ENCODE measurements at places on chromosomes 4 and X.

GRCh38 chrX:28625223-28625622 is 38.0 kb downstream of the IL1RAPL1 start:
- DNase-seq, result no peak

DNA sequence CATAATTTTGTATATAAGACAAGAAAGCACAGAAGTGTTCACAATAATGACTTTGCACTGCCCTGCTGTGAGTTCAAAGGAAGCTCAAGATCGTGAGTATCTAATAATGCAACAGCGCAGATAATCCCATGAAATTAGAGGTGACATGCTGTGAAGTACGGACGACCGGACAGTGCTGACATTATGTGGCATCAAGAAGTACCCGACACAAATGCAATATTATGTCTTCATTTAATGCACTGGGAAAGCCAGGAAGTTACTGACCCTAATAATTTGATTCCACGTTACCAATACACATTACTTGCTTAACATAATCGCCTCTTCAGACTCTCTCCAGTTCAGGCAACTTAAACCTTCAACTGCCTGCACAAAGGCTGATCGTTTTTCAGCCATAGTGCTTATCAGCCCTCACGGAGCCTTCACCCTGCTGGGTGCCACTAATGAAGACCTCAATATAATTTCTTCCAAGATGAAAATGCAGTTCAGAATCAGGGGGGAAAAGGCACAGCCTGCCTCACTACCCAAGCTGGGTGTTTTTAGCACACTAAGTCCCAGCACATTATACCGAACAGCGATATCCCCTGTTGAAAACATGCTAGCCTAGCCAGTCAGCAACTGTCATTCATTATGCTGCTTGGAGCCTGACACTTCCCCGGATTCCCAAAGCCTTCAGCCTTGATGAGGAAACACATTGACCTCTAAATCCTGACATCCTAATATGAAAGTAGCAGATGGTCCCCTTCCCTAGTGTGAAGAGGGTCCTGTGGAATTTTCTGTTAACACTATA is 56.1 kb downstream of the SLC7A11 start:
- DNase-seq, result no peak

DNA sequence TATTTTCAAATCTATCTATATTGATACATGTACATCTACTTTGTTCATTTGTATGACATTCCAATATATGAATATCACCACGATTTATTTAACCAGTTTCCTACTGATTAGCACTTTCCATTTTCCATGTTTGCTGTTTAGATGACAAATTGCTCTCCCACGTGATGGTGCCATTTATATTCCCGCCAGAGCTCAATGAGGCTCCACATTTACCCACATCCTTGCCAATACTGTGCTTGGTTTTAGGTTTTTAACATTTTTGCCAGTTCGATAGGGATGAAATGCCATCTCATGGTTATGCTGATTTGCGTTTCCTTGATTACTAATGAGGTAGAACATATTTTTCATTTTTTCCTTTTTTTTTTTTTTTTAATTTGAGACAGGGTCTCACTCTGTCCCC is 86.7 kb upstream of the TRIM2 start:
- DNase-seq, result no peak

GRCh38 chr4:165133150-165133549 is 20.5 kb upstream of the TMEM192 start:
- DNase-seq, result no peak

DNA sequence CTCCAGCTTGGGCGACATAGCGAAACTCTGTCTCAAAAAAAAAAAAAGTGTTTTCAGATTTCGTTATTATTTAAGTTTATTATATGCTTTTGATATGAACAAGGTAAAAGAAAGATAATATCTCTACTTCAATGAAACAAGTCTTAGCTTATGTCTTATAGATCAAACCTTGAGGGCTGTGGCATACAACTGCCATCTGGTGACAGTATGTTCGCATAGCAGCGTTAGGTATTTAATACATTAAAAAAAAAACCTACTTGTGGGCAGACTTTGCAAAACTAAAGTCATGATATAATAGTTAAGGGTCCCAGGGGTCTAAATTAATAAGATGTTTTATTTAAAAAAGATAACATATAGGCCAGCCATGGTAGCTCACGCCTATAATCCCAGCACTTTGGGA is 161.2 kb upstream of the AMOT start:
- no peak for DNase-seq

DNA sequence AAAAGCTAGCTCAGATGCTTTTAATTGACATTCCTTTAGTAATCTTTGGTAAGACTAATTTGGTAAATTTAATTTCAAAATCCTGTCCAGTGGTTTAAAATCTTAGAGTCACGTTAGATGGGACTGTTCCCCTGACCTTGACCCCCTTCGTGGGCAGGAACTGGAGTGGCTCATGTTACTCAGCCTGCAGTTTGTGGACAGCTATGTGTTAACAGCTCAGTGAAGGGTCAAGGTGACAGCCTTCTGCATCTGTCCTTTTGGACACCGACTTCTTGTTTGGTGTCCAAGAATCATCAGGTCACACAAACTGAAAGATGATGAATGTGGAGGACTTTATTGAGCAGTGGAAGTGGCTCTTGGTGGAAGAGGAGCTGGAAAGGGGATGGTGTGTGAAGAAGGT is 2.9 kb downstream of the ARSF start:
- DNase-seq, result no peak

DNA sequence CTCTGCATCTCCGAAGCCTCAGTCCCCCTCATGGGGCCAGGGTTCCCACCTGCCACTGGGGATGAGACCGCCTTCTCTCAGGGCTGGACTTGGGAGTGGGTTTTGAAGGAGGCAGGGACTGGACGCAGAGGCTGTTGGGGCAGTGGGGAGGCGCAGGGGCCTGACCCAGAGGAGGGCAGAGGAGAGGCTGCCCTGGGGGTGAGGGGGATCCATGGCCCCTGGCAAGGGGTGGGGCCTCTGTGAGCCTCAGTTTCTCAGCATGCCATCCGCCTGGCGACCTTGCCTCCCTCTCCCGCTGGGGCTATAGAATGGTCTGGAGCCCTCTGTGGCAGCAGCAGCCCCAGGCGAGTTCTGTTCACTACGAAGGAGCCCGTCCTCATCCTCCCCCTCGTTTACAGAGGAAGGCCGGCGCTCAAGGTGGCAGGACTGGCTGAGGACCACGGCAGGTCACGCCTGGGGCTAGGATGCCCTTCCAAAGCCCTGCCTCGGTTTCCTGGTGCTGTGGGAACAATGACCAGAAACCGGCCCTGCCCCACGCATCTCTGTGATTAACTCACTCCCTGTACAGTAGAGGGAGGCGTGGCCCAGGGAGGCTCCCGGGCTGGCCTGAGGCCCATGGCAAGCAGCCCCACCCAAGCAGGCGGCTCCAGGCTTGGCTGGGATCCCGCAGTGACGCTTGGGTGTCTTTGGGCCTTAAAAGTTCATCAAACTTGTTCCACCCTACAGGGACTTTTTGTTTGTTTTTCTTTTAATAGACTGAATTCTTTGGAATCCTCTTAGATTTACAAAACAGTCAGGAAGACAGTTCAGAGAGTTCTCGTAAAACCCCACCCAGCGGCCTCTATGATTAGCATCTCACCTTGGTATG is 16.0 kb upstream of the SH3TC1 start:
- DNase-seq, result no peak

- DNase-seq, result no peak
These were observed 134.2 kb downstream of the GALNTL6 start for GRCh38 chr4:171947400-171947799.

- no peak for DNase-seq
These were observed 671.7 kb upstream of the NR3C2 start for GRCh38 chr4:149113804-149114430.

- no peak for DNase-seq
These were observed 129.5 kb downstream of the PABPC4L start for GRCh38 chr4:134072137-134072536.

- no peak for DNase-seq
These were observed 152.6 kb upstream of the SLC4A4 start for GRCh38 chr4:71186257-71186565.

DNA sequence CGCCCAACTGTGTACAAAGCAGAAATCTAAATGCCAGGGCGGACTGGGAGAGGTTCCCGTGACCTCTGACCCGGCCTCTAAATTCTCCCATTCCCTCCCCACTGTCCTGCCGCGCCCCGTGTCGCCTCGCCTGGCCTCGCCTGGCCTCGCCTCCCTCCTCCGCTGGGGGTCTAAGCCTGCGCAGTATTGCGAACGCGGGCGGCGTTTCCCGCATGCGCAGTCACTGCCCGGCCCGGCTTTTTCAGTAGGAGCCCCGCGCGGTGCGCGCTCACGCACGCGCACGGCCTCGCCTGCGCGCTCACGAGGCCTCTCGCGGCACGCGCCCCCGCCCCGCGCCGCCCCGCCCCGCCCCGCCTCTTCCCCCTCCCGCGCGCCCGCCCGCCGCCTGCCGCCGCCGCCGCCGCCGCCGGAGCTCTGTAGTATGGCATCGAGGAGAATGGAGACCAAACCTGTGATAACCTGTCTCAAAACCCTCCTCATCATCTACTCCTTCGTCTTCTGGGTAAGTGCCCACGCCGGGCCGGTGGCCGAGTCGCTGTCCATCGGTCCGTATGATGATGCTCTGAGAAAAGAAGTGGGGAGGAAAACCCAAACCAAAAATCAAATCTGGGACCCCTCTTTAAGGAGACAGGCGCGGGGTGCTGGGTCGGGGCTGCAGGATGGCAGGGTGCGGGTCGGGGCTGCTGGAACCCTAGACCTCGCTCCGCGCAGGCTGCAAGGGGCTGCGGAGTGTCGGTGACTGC is at the start of gene TSPAN7:
TSPAN7 (plus strand) TSS at position 417 of the 743 bp plus-strand sequence; CDS start at position 422, 5 bp downstream.
- peak; percentile 52 for DNase-seq

DNA sequence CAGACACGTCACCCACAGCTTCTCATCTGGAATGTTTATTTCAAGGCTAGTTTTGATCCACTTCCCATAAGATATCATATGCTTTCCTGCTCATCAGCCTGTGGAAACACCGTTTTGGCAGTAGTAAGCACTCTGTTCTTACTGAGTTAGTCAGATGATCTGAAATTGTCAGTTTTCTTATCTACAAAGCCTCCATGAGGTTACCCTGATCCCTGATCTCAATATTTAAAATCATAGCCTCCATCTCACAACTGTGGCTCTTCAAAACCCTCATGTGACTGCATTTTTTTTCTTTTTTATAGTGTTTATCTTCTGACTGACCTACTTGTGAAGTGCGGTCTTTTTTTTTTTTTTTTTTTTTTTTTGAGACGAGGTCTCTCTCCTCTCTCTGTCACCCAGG is 22.7 kb downstream of the BST1 start:
- DNase-seq, result no peak

GRCh38 chr4:71635139-71635748 is 148.6 kb downstream of the GC start:
- no peak for DNase-seq

- no peak for DNase-seq
These were observed 632.3 kb downstream of the PDHA2 start for GRCh38 chr4:96471956-96472867.

- no peak for DNase-seq
These were observed 169.3 kb upstream of the FRMPD4 start for GRCh38 chrX:11968991-11969390.

DNA sequence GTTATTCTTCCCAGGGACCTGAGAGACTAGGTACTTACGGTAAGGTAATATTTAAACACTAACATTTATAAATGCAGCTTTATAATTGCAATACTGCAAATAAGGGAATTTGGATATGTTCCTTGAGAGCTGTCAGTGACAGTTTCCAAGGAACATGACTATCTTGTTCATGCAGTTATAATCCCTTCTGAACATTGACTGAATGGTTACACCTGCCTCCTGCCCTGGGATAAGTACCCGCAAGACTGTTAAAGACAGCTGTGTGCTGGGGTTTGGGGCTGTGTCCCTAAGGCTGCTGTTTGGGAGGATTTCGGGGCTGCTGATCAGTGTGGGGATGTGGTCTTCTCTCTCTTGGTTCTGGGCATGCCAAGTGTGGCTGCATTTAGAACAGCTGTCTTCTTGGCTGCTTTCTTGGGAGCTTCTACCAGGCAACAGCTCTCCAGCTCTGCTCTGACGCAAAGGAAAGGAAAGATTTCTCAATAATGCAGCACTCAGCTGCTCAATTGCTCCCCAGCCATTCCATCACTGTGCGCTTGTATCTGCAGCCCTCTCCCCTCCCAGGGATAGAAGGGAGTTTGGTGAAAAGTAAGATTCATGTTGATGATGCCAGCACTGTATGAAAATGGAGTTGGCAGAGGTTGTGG is 298.8 kb upstream of the TAPT1 start:
- no peak for DNase-seq

DNA sequence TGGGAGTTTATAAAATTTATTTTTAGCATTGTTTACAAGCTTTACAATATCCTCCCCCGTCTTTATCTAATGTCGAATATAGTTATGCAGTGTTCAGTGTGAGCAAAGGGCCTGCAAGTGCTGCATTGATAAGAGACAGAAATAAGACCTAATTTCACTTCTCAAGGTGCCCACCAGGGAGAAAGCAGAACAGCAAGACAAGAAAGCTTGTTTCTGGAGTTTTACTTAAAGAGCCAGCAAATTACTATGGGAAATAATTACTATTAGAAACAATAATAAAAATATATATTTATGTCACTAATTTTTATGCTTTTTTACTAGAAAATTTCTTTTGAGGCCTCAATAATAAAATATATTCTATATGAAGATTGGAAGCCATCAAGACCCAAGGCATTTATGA is 2677.7 kb downstream of the ARAP2 start:
- DNase-seq, result no peak

DNA sequence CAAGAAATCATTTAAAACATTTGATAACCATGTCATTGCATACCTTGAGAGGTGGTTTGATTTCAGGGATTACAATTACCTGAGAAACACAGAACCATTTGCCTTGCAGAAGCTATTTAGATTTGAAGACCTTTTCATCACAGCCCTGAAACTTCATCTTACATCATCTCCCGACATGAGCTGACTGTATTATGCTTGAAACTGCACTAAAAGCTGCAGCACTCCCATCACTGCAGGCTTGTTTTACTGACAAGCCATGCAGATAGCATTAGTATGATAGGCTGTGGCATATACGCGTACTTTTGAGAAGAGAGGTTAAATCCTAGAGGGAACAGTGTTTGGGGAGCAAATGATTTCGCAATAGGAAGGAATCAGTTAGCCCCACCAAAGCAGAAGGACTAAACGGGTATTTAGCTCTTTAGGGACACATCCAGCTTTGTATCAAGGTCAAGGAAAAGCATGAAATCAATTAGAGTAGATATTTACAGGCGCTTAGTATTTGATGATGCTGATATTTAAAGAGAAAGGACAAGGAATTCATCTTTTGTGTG is 133.2 kb upstream of the DIAPH2 start:
- no peak for DNase-seq

GRCh38 chrX:67787196-67787595 is 243.4 kb downstream of the AR start:
- no peak for DNase-seq

DNA sequence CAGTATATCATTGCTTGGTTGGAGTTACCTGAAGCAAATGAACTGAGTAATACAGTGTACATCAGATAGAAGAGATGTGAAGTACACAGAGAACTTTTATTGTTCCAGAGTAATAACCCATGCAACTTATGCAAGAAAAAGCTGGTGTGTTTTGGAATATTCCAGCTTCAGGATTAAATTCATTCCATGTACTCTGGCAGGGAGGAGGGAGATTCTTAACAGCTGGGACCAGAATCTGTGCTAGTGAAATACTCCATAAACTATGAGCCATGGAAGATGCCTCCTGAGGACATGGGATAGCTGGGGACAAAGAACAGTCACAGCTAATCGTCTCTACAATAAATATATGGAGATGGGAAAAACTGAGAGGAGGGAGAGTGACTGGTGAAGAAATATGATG is 101.6 kb upstream of the OTUD4 start:
- no peak for DNase-seq
